ENCODE measurements at places on chromosomes 5 and 9. TPM values are rescaled to one million over a fixed set of nuclear protein-coding genes. Genes with fewer than 3 reads are reported as not detected.

The TRPM3 gene
- 2.3 TPM for total RNA-seq

The PFN3 gene
- not detected for total RNA-seq

The FREM1 gene
- total RNA-seq = 30.9 TPM

The PCDHB13 gene
- total RNA-seq = 2.9 TPM

The KCNMB1 gene
- 0.20 TPM for total RNA-seq

The HK3 gene
- total RNA-seq = 7.1 TPM

The TMC1 gene
- 0.69 TPM for total RNA-seq

All from skin of body (tissue), 3 donors.